ENCODE measurements at places on chromosomes 5 and 9. TPM values are rescaled to one million over a fixed set of nuclear protein-coding genes. Genes with fewer than 3 reads are reported as not detected.

Gene CCL27
- total RNA-seq = 0.68 TPM

Gene ENTPD2
- total RNA-seq = 1.3 TPM

Gene PCA3
- not detected for total RNA-seq

Gene PCDHB14
- total RNA-seq = 6.8 TPM

Gene PHPT1
- total RNA-seq = 109 TPM

Gene PCDHB3
- total RNA-seq = 1.1 TPM

Gene ANKDD1B
- 3.6 TPM for total RNA-seq

Gene MYOT
- total RNA-seq = 1.3 TPM

Gene C9orf153
- total RNA-seq = 0.36 TPM

All from ureter (tissue), 1 donor.